Effector memory CD4-positive, alpha-beta T cell (primary cell): ENCODE measurements at places on chromosomes 1 and 21.

GRCh38 chr1:85888921-85889320 lies 180.7 kb upstream of the ZNHIT6 start:
- no peaks in the 10 kb centered on the region for H3K27me3 ChIP-seq
- no peak overlapping the region for H3K4me3 ChIP-seq
- no peak for DNase-seq
- H3K4me1 ChIP-seq, result no peaks in the 10 kb centered on the region
- H3K36me3 ChIP-seq, result no peaks in the 10 kb centered on the region

GRCh38 chr1:203675596-203676347 lies 49.1 kb downstream of the ATP2B4 start:
- no peaks in the 10 kb centered on the region for H3K36me3 ChIP-seq
- peak overlapping the region; percentile 73 for H3K27ac ChIP-seq
- no peaks in the 10 kb centered on the region for H3K27me3 ChIP-seq

DNA sequence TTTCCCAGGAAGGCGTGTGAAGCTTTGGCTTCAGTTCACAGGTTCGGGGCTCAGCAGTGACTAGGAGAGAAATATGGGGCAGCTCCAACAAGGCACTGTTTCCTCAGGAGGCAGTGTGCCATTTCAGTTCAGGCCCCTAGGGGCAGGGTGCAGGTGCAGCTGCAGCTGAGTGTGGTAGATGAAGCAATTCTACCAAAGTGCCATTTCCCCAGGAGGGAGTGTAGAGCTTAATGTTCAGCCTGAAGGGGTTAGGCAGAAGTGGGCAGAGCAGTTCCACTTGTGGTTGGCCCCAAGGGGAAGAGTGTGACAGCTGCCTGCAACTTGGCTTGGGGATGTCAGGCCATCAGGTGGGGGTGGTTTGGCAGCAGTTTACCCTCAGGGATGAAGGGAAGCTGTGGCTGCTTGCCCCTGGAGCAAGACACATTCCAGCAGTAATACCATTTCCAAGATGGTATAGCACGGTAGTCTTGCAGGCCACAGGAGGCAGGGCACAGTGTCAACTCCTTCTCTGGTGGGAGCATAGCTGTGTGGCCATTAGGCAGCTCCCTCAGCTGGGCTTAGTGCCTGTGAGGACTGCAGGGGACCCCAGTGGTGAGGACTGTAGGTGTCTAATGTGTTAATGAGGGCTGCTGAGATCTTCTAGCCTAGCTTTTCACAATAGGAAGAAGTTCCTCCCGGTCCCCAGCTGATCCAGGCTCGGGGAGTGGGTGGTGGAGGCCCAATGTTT lies 34.7 kb downstream of the RGSL1 start:
- H3K36me3 ChIP-seq, result no peaks in the 10 kb centered on the region
- no peak overlapping the region for H3K4me3 ChIP-seq
- H3K4me1 ChIP-seq, result no peaks in the 10 kb centered on the region
- no peak for DNase-seq

DNA sequence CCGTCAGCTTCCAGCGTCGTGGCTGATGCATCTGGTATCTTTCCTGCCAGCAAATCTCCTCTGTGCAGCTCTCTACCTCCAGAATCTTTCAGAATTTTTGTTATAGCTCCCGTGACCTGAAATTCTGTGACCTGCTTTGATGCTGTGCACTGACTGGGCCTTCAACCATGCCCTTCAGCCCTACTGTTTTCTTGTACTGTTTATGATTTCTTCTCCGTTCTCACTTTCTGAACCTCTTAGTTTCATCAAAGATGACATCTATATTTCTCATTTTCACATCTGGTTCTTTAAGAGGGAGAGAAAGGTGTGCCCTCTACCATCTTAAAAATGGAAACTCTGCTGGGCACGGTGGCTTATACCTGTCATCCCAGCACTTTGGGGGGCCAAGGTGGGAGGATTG lies 5.7 kb downstream of the PRDM15 start:
- no peaks in the 10 kb centered on the region for H3K4me1 ChIP-seq
- no peak overlapping the region for H3K4me3 ChIP-seq
- no peaks in the 10 kb centered on the region for H3K36me3 ChIP-seq
- DNase-seq, result no peak
- H3K27me3 ChIP-seq, result no peaks in the 10 kb centered on the region
- H3K27ac ChIP-seq, result no peak overlapping the region

GRCh38 chr1:113057006-113057405 lies 16.0 kb upstream of the LRIG2 start:
- no peak overlapping the region for H3K4me3 ChIP-seq
- H3K27me3 ChIP-seq, result no peaks in the 10 kb centered on the region

DNA sequence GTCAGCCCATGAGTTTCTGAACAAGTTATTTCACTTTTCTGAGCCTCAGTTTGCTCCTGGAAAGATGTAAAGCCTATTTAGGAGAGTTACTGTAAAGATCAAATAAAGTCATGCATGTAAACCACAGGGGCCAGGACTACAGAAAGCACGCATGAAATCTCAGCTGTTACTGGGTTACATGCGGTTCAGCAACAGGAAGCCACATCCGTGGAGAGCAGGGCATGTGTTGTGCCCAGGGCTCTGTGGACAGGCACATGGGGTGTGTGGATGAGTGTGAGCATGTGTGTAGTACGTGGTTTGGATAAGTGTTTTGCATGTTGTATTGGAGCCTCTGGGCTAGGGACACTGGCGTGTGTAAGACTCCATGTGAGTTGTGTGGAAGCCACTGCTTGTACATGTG lies 2.2 kb upstream of the EPHA2 start:
- no peaks in the 10 kb centered on the region for H3K36me3 ChIP-seq
- H3K4me1 ChIP-seq, result peaks cover 61% of the 10 kb centered on the region
- DNase-seq, result no peak
- no peaks in the 10 kb centered on the region for H3K27me3 ChIP-seq
- H3K4me3 ChIP-seq, result no peak overlapping the region
- no peak overlapping the region for H3K27ac ChIP-seq

DNA sequence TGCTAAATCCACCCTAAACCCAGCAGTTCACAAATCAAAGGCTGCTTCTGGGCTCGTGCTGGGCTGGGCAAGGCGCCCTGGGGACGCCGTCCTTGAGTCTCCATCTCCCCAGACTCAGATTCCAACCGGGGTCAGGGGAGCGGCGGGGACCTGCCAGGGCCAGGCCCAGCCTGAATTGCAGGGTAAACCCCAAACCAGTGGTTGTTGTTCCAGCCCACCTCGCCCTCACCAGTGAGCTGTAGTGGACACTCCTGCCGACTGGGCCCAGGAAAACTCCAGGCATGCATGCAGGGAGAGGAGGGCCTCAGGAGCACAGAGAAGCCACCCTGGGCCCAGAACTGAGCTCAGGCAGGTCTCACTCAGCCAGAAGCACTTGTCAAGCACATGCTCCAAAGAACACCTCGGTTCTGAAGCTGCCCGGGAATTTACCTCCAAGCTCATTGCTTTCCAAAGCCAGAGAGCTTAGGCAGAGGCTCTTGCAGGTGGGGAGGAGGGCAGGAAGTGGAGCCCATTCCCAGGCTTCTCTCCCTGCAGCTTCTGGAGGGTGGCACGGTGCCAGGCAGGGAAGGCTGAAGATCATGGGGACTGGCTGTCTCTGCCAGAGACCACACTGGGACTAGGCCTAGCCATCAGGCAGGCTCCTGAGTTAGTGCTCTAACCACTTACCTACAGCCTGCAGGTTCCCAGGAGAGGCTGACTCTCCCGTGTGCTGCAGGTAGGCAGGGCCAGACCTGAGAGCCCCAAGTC lies 437.0 kb downstream of the MATN1 start:
- no peak overlapping the region for H3K27ac ChIP-seq
- no peak overlapping the region for H3K4me3 ChIP-seq
- H3K4me1 ChIP-seq, result no peaks in the 10 kb centered on the region
- no peaks in the 10 kb centered on the region for H3K36me3 ChIP-seq
- no peaks in the 10 kb centered on the region for H3K27me3 ChIP-seq

DNA sequence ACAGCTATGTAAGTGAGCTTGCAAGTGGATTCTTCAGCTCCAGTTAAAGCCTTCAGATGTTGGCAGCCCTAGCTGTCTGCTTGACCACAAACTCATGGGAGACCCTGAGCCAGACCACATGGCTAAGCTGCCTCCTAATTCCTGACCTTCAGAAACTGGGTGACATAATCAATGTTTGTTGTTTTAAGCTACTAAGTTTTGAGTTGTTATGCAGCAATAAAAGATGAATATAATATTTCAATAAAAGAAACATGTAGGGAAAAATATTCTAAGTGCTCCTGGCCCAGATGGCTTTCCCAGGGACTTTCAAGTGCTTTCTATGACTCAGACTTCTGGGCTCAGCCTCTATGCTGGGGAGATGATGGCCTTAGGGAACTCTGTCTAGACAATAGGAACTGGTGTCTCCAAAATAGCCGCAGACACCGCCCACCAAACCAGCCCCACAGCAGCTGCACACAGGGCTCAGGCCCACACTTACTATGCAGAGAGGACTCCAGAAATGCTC lies 20.3 kb upstream of the AZIN2 start:
- H3K27me3 ChIP-seq, result no peaks in the 10 kb centered on the region
- H3K27ac ChIP-seq, result no peak overlapping the region
- no peaks in the 10 kb centered on the region for H3K36me3 ChIP-seq
- no peak overlapping the region for H3K4me3 ChIP-seq
- no peak for DNase-seq
- H3K4me1 ChIP-seq, result no peaks in the 10 kb centered on the region

DNA sequence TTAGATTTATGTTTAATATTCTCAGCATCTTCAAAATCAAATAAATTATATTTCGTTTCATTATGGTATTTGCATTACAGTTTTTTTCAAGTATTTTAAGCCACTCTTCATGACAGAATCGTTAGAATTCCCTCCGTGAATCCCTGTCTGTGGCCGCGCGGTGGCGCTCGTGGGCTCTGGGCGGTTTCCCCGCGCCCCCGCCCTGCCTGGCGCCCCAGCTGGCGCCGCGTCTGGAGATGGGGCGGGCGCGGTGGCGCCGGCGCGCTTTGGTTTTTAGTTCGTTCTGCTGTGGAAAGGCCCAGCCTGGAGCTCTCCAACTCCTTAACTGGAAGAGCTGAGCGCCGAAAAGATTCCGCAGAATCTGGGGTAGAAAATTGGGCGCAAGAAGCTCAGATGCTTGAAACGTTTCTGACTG lies 25.7 kb downstream of the PRMT2 start:
- H3K4me1 ChIP-seq, result no peaks in the 10 kb centered on the region
- H3K4me3 ChIP-seq, result no peak overlapping the region
- no peak for DNase-seq
- H3K27me3 ChIP-seq, result no peaks in the 10 kb centered on the region

- H3K27me3 ChIP-seq, result no peaks in the 10 kb centered on the region
- no peak overlapping the region for H3K27ac ChIP-seq
Observed at GRCh38 chr1:235670157-235670776, 20.7 kb upstream of the GNG4 start.

GRCh38 chr1:227762231-227762911 lies 27.1 kb downstream of the SNAP47 start:
- H3K27me3 ChIP-seq, result no peaks in the 10 kb centered on the region
- H3K27ac ChIP-seq, result peak overlapping the region; percentile 33
- H3K4me3 ChIP-seq, result peak overlapping the region; percentile 7
- H3K4me1 ChIP-seq, result peaks cover 61% of the 10 kb centered on the region
- DNase-seq, result peak; percentile 76

GRCh38 chr21:28851645-28852044 lies 141.0 kb downstream of the LTN1 start:
- H3K36me3 ChIP-seq, result no peaks in the 10 kb centered on the region
- DNase-seq, result no peak
- H3K27ac ChIP-seq, result no peak overlapping the region
- H3K27me3 ChIP-seq, result no peaks in the 10 kb centered on the region
- no peak overlapping the region for H3K4me3 ChIP-seq

DNA sequence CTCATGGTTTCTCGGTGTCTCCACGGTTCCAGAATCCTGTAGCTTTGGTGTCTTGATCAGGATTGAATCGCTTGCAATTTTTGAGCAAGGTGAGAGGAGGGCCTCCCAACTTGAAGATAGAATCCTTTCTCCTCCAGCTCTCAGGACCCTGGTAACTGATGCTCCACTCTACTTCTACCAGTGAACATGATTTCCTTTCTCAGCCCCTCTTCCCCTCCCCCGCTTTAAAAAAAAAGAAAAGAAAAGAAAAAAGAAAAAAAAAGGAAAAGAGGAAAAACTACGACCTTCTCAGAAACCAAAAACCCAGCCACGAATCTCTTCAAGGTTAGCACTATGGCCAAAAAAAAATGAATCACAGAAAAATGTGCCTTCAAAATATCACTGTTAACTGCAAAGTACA lies 1.2 kb downstream of the ARHGEF11 start:
- no peak overlapping the region for H3K27ac ChIP-seq
- H3K4me1 ChIP-seq, result peaks cover 3% of the 10 kb centered on the region
- no peaks in the 10 kb centered on the region for H3K36me3 ChIP-seq

DNA sequence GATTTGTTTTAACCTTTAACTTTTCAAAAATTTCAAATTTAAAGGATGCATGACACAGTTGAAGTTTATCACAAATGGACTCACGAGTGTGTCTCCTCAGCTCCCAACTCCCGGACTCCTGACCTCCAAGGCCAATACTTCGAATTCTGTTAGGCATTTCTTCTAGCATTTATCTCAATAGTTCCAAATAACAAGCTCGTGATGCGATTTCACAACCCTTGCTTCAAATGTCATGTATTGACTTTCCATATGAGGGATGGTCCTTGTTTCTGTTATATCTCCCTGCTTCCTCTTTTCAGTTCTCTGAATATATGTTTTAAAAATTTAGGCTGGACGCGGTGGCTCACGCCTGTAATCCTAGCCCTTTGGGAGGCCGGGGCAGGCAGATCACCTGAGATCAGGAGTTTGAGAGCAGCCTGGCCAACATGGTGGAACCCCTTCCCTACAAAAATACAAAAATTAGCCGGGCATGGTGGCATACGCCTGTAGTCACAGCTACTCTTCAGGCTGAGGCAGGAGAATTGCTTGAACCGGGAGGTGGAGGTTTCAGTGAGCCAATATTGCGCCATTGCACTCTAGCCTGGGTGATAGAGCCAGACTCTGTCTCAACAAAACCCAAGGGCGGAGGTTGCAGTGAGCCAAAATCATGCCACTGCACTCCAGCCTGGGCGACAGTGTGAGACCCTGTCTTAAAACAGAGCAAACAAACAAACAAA lies 52.0 kb upstream of the TINAGL1 start:
- no peaks in the 10 kb centered on the region for H3K27me3 ChIP-seq
- H3K4me3 ChIP-seq, result no peak overlapping the region
- no peak for DNase-seq

DNA sequence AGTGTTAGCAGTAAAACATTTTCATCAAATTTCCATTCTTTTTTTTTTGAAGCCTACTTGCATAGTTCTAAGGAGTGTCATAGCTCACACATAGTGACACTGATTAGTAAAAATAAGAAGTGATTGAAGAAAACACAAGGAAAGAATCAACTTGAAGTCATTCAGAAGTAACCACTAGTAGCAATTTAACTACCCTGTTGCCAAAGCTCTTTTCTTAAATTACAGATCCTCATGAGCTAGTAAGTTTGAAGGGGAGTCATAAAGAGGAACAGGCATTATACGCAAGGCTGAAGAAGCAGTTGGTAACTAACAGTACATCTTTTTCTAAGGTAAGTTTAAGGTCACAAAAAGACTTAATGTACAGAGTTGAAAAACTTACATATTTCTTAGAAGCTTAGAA lies 332.2 kb downstream of the CHRM3 start:
- DNase-seq, result no peak
- no peaks in the 10 kb centered on the region for H3K36me3 ChIP-seq
- peak overlapping the region; percentile 63 for H3K4me3 ChIP-seq
- no peaks in the 10 kb centered on the region for H3K27me3 ChIP-seq
